ENCODE measurements at places on chromosomes 3 and 15. TPM values are rescaled to one million over a fixed set of nuclear protein-coding genes. Genes with fewer than 3 reads are reported as not detected.

GRCh38 chr3:177777699-177778098 lies 580.4 kb upstream of the TBL1XR1 start:
- DNase-seq = peak; percentile 40

GRCh38 chr15:90008607-90009006 lies 7.5 kb downstream of the ZNF710 start:
- DNase-seq = no peak

DNA sequence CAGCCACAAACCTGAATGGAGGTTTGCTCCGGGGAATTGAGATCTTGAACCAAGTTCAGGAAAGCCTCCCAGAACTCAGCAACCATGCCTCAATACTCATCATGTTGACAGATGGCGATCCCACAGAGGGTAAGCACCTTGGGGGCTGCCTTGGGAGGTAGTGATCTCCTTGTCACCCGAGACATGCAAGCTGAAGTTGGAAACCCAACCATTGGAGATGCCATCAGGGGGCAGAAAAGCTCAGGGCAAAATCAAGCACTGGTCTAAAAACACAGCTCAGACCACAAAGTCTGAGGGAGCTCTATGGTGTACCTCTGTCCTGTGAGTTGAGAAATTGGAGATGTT lies 5.8 kb downstream of the ITIH1 start:
- DNase-seq = no peak

- DNase-seq = no peak
Measured at GRCh38 chr15:70238917-70239316, 141.2 kb upstream of the TLE3 start.

DNA sequence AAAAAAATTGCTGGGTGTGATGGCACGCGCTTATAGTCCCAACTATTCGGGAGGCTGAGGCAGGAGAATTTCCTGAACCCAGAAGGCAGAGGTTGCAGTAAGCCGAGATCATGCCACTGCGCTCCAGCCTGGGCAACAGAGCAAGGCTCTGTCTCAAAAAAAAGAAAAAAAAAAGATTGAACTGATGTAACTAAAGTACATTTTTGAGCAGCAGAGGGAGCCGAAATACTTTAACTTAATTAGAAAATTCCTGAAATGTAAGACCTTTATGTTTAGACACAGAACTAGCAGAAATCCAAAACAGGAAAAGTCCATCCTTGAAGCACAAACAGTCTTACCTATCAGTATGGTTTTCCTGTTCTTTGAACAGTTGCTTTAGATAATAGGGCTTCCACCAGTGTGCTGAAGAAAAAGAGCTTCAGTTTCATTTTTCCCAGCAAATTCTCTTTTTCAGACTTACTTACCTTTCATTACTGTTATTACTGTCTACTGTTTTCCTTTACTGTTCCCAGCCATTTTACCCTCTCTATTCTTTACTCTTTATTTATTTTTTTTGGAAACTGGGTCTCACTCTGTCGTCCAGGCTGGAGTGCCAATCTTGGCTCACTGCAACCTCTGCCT lies 33.4 kb upstream of the ZNF609 start:
- no peak for DNase-seq

DNA sequence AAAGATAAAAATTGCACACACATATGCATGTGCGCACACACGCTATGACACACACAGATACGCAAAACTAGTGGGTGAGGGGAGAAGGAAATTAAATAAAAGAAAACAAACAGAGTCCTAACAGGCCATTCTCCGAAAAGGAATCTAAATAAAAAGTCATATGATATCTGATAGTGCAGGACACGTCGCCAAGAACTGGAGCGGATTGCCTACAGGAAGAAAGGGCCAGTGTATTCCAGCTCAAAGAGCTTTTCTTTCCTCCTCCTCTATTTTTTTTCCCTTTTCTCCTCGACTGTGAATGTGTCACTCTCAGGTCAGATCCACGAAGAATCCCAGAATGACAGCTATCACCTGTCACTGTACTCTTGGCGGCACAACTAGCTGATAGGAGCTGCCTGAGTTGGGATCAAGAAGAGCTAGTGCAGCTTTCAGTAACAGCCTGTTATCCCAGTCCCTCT lies 157.8 kb downstream of the TIGIT start:
- peak; percentile 42 for DNase-seq

The CHRFAM7A gene
- 0.22 TPM for total RNA-seq

The ISLR gene
- total RNA-seq = 11.6 TPM

The LRRC34 gene
- total RNA-seq = 2.0 TPM

All from Right ventricle myocardium superior (tissue), 1 donor.